Smooth muscle cell of the brain vasculature (primary cell): ENCODE measurements at places on chromosomes 5 and 9.

- no peak for DNase-seq
Observed at GRCh38 chr9:109409773-109410397, 88.2 kb downstream of the PTPN3 start.

DNA sequence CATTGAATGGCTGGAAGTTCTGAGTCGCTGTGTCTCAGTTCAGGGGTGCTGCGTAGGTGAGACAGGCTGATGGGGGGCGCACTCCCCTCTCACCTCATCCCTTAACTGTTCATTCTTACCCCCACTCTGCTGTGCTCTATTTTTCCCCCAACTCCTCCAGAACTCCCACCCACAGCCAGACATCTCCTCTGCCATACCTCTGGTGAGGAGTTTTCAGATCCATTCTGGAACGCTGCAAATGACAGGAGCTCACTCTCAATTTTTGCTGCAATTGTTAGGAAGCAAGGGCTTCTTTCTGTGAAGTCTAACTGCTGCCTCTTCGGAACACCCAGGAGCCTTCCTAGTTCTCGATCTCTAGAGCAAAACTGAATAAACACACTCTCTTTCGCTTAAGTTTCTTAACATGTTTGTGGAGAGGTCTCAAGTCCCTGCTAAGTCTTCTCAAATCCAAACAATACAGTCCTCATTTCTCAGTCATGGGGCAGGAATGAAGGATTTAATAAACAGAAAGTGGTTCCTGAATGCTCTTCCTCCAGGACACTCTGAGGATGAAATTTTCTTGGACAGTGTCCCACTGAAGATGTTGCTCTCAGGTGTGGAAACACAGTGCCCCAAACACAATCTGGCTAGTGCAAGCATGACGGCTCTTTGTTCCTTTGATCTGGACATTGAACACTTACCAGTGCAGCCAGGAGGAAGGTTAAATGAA is 387.7 kb downstream of the KDM4C start:
- no peak for DNase-seq

DNA sequence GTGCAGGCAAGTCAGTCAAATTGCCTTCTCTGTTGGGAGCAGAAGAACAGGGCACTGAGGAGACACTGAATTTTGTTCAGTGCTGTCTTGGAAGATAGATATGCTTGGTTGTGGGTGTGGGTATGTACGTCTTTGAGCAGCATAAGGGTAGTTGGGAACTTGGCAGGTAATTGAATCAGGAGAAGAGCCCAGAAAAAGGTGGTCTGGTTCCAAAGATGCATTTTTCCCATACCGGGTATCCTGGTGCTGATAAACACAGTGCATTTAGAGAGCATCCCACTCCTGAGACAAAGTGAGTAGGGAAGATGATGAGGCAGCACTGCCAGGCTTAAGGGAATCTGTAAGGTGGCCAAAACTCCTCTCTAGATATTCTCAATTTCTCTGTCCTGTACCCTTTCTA is 40.6 kb downstream of the TEK start:
- no peak for DNase-seq

GRCh38 chr9:18543406-18544192 is 69.6 kb downstream of the ADAMTSL1 start:
- no peak for DNase-seq

DNA sequence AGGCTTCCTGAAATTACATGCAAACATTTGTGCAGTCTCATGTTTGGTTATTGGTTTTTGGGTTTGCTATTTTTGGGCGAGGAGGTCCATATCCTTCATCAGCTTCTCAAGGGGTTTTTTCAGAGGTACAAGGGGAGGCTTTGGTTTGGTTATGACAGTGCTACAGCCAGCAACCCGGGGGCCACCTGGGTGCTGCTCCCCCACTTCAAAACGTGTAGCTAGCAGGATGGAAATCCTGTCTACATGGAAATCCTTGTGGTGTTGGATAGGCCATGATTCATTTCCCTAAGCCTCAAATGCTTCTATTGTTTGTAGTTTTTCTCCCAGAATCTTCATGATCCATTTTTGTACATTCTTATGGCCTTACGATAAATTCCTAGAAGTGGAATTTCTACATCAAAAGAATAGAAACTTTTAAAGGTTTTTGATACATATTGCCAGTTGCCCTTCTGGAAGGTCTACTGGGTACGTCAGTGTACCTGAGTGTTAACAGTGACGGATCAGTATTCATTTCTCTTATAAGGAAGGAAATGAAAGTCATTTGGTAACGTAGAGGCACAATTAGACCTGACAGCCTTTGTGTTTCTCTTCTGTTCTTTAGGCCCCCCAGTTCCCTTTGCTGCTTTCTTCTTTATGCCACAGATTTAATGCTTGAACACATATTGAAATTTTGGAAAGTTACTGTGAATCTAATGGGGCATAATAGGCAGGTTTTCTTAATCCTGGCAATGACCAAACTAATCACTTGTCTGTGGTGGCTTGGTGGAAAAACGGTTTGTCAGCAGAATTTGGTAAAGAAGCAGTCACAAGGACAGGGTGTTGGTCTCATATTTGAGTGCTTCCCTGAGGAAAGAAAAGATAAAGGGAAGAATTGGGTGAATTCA is 69.7 kb upstream of the ABL1 start:
- DNase-seq, result no peak

GRCh38 chr9:131347376-131348020 is 46.4 kb upstream of the PRRC2B start:
- no peak for DNase-seq
